Ovary (tissue), 10 donors: ENCODE measurements at places on chromosomes 4 and X. TPM values are rescaled to one million over a fixed set of nuclear protein-coding genes. Genes with fewer than 3 reads are reported as not detected.

The SGMS2 gene
- total RNA-seq = 2.1 TPM

The PPP2R2C gene
- 4.5 TPM for total RNA-seq

The TSPAN7 gene
- total RNA-seq = 12.8 TPM

The CENPVL2 gene
- not detected for total RNA-seq

The PCDH19 gene
- total RNA-seq = 3.2 TPM

The ANOS1 gene
- 0.72 TPM for total RNA-seq

The SLC39A8 gene
- total RNA-seq = 15.6 TPM

The IL9R gene
- total RNA-seq = 0.12 TPM

The HPGDS gene
- 0.24 TPM for total RNA-seq

The SLC2A9 gene
- total RNA-seq = 1.2 TPM

The ERAS gene
- total RNA-seq = not detected

The PDLIM3 gene
- 220 TPM for total RNA-seq

The CABS1 gene
- not detected for total RNA-seq
